ENCODE measurements at places on chromosomes 2 and 18.
A peak's percentile ranks its signal among the peaks of the same experiment; 100 is the strongest.

DNA sequence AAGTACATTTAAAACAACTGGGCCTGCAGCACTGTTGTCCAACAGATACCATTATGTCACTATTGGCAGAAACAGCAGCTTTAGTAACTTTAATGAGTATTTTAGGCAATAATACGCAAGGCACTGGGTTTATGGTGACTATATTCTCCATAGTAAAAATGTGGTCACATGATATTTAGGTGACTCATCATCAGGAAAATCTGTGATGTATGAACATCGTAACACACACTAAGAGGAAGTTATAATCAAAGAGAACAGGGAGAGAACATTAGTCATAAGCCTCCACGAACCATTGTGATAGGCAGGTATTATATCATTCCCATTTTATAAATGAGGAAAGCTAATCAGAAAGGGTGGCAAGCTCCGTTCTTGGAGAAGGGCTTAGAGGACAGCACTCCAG lies 36.9 kb downstream of the RAPH1 start:
- no peak for DNase-seq

DNA sequence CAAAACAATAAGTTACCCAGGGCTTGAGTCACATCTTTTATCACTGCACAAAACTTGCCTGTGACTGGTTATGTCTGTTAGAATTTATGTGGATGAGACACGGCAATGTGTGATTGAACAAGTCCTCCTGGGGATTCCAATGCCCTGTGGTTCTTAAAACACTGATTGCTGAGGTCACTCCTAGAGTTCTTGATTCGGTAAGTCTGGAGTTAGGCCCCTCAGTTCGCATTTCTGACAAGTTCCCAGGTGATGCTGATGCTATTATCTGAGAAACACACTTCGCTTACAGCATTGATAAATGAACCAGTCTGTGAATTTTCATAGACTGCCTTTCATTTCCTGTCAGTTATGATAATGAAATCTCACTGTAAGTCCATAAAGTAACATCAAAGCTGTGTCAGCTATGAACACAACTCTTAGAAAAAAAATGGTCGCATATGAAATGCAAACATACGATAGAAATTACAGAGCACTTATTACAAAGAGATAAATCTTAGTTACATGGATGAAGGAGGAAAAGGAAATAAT lies 214.0 kb downstream of the DLGAP1 start:
- no peak for DNase-seq

DNA sequence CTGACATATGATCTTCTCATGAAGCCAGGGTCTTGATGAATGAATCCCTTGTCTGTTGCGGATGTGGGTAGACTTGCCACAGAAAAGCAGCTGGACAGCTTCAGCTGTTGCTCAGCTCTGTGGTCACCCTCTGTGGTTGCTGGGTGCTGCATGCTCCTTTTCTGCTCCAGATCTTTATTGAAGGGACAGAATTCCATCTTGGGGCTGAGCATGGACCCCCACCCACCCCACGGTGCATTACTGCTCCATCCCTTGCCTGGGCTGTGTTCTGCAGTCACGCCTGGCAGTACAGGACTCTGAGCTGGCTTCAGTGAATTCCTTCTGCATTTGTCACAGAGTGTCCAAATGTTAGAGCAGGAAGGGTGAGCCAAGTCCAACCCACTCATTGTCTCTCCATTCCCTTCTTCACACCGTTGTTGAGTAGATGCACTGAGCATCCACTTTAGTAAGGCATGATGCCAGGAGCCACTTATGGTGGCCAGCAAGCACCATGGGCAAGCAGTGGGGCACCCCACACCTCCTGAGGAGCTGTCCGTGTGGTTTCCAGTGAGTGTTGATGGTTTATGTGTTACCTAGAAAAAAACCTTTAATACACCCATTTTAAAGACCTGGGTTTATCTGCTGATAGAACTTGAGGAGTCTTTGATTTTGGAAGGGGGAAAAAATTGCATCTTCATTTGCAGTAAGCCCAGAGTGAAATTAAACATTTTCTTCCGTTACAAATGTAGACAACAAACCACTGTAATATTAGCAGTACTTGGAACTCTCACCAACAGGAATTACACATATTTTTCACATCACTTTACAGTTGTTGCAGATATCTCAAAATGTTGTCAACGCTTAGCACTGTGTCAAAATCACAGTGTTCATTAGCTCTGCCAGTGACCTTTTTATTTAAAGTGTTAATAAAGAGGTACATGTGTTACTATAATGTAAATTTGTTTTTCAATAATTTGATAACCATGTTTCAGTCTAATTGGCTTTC lies 14.7 kb upstream of the ITGB6 start:
- no peak for DNase-seq

GRCh38 chr2:237996021-237996593 lies 29.3 kb downstream of the UBE2F start:
- DNase-seq: no peak

DNA sequence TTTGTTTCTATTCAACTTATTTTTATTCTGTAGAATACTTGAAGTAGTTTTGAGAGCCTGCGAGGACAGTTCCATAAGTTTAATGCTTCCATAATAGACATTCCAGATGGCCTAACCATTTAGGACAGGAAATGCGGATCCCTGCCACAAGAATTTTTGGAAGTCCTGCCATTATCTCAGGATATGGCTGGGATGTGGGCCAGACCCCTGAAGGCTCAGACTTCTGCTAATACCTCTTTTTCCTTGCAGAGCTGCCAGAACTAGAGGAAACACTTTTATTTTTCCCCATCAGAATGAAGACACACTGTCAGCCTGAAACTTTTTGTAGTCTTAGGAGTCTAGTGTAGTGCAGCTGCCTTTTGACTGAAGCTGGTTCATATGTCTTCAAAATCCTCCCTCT lies 806.5 kb downstream of the TDRD15 start:
- DNase-seq: no peak

GRCh38 chr2:17555150-17555549 lies 14.7 kb downstream of the VSNL1 start:
- DNase-seq: no peak

DNA sequence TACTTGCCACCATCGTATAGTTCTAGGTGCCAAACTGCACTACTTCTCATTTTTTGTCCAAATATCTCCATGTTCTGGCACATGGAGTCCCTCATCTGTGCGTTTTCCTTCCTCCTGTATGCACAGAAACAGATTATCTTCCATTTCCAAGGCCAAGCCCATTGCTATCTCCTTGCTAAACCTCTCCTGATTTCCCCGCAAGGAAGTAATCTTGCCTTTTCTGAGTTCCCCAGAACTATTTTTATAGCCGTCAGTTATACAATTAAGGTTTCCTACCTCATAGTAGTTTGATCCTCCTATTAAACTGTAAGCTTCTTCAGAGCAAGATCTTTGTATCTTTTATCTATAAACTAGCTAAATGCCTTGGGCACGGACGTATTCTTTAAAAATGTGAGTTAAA lies 7.2 kb downstream of the DSG2 start:
- no peak for DNase-seq

- DNase-seq: no peak
Observed at GRCh38 chr2:38374984-38375383, 2.1 kb downstream of the ATL2 start.

DNA sequence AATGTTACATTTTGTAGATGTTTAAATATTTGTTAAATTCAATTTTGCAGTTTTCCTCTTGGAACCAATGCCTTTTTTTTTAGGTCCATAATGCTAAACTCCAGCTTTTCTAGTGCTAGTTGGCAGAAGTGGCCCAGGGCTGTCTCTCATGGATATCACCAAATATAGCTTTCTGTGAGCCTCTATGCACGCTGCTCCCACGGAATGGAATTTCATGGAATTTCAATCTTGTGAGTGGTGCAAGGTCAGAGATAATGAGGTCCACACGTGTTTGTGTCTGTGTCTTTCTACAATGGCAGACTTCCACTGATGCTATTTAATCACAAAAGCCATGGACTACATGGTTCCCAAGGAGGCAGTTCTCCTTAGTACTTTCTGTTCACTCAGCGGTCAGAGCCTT lies 191.5 kb upstream of the PARD3B start:
- DNase-seq: no peak

DNA sequence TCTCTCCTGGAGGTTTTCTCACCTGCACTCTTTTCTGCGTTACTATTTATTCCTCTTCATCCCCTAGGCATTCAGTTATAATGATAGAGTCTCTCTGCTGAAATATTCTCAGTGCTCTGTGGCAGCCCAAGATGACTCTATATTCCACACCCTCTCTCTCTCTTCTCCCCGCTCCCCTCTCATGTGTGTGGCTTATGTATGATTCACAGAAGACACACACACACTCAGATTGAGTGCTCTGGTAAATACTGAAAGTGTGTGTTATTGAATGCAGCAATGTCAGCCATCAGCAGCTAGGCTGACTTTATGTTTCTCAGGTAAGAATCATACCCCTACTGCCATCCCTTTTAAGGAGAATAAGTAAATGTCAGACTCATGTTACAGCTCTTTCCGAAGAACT lies 201.2 kb downstream of the SLC4A10 start:
- DNase-seq: no peak

DNA sequence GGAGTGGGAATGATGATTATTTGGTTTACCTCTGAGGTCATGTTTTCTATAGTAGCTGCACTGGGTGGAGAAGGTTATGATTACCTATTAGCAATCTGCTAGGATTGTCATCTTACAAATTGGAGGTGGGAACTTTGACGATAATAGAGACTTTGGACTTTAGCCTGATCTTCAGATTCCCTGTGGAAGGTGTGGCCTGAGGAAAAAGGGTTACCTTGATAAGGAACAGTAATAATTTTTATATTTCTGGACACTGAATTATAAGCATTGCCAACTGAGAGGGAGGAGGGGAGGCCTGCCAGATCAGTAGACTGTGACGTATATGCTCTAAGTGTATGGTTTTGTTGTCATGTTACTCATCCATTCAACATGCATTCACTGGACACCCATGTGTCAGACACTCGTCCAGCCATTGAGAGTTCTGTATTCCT lies 183.4 kb upstream of the FOSL2 start:
- no peak for DNase-seq

DNA sequence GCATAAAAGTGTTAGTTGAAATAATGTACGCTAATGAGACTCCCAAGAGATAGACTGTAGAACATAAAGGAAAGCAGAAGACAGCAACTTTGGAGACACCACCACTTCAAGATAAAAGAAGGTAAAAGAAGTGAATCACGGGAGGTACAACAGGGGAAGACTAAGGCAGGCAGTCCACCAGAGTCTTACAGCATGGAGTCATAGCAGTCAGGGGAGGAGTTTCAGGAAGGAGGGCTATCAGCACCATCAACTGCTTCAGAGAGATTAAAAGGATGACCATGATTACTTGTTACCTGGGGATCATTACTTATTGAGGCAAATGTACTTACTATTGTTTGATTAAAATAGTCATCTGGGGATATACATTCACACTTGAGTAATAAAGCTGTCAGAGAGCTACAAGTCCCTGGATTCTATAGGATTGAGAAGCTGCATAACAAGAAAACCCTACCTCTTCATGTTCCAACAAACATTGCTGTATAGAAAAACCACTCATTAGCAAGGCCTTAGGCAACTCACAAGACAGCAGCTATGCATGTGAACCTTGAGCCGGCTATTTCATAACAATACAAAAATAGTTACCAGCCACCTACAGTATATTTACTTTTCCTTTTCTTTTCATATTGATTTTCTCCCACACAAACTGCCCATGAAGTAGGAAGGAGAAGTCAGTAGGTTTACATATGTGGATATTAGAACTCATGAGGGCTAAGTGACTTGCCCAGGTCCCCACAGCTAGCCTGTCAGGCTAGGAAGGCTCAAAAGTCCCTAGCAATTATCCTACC lies 101.7 kb downstream of the PDE11A start:
- DNase-seq: no peak

GRCh38 chr2:9201185-9201891 lies 5.3 kb upstream of the ASAP2 start:
- DNase-seq: no peak

GRCh38 chr18:39969803-39970494 lies 1985.1 kb upstream of the PIK3C3 start:
- no peak for DNase-seq

DNA sequence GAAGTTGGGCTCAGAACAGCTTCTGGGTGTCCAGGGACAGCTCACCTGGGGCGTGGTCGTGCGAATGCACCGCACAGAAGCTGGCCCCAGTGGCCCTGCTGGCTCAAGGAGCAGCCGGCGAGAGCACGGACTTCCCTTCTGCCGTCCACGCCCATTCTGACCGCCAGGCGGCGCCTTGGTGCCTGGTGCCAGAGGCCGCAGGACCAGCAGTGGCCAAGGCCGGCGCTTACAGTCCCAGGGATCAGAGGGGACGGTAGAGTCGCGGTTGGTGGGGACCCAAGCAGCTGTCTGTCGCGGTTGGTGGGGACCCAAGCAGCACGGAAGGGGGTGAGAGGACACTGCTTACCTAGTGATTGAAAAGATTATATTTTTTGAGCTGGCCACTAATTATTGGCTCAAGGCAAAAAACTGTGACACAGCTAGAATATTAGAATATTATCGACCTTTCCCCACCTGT lies 25.7 kb downstream of the NPPC start:
- peak; percentile 76 for DNase-seq

GRCh38 chr2:20224716-20225293 lies at the start of gene SDC1:
SDC1 (minus strand) TSS chr2:20225130; CDS start chr2:20224867, 263 bp downstream.
- DNase-seq: peak; percentile 85

- no peak for DNase-seq
Observed at GRCh38 chr2:230471074-230471473, 55.1 kb downstream of the SP100 start.

DNA sequence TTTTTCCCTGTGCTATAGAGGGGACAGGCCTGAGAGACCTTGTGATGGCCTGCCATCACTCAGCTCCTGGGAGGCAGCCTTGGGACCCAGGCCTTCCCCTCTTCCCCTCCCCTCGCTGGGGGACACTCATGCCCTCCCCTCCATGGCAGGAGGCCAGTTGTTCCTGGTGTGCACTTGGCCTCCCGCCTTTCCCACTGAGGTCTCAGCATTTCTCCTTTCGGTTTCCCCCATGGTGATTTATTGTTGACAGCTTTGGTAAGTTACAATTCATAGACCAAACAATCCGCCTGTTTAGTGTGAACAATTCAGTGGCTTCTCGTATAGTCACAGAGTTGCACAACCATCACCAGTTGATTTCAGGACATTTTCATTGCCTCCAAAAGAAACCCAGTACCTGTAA lies 10.2 kb upstream of the CNDP1 start:
- peak; percentile 37 for DNase-seq

GRCh38 chr2:45938649-45939511 lies 287.4 kb downstream of the PRKCE start:
- DNase-seq: no peak

- DNase-seq: no peak
Observed at GRCh38 chr18:59388817-59389216, 29.8 kb upstream of the LMAN1 start.

- no peak for DNase-seq
Observed at GRCh38 chr2:228507870-228508269, 326.4 kb upstream of the SPHKAP start.

GRCh38 chr2:64837116-64837731 lies 152.0 kb upstream of the SLC1A4 start:
- DNase-seq: no peak

GRCh38 chr2:110969696-110970095 lies 151.0 kb upstream of the BCL2L11 start:
- no peak for DNase-seq

Measured in RPMI8226 (cell line).